ENCODE measurements at places on chromosomes 5 and 9.

GRCh38 chr9:87080512-87081264, 133.4 kb upstream of the GAS1 start:
- no peak for DNase-seq

- DNase-seq: no peak
These were observed 218.0 kb downstream of the MAN2A1 start for GRCh38 chr5:109907731-109908130.

DNA sequence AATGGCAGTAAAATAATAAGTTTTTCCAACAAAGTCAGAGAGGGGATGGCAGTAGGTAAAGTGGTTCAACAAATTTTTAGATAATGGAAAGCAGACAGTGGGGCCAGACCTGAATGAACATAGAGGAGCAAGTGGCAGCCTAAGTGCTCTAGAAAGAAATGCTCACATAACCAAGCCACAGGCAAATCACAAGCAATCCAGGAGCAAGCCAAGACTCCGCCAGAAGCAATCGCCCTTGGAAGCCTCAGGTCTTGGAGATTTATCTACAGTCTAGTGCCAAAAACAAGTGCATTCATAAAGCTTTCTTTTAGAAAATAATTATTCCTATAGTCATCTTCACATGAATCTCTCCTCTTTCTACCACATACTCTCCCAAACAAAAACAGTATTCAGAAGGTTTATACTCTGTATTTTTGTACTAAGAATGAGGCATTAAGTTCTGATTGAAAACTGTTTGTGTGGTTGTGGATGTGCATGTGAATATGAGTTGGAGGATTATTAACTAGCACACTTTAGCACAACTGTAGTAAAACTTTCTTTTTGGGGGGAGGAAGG, 375.5 kb downstream of the CDH9 start:
- DNase-seq: no peak

GRCh38 chr9:79639354-79639753, 67.6 kb downstream of the TLE4 start:
- no peak for DNase-seq

GRCh38 chr5:177529247-177530203, 12.8 kb upstream of the DDX41 start:
- DNase-seq: no peak

DNA sequence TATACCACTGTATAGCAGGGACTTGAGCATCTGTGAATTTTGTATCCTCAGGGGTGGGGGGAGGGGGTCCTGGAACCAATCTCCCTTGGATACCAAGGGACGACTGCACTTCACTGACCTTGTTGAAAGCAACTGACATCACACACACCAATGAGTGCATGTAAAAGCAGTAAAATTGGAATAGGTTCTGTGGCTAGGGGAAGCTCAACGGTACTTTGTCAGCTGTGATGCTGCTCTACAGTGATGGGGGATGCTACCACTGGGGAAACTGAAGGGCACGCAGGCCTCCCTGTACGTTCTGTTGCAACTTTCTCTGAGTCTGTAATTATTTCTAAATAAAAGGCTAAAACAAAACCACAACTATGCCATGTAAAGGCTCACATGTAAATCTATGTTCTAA, 47.0 kb upstream of the RETREG1 start:
- DNase-seq: no peak

DNA sequence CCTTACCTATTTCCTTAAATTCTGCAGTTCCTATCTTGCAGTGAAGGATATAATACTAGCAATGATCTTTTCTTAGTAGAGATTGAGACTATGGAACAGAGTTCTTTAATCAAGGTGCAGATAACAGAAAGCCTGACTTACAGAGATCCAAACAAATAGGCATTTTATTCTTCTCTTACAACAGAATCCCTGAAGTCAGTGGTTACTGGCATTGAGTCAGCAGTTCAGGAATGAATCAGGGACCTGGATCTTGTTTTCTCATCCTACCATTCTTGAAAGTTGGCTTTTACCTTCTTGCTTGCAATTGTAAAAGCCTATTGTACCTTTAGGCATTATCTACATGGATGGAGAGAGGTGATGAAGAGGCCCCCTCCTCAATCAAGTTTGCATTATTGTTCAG, 47.5 kb upstream of the TLE4 start:
- DNase-seq: no peak

GRCh38 chr5:1311439-1312055, 16.7 kb upstream of the TERT start:
- DNase-seq: peak; percentile 51

DNA sequence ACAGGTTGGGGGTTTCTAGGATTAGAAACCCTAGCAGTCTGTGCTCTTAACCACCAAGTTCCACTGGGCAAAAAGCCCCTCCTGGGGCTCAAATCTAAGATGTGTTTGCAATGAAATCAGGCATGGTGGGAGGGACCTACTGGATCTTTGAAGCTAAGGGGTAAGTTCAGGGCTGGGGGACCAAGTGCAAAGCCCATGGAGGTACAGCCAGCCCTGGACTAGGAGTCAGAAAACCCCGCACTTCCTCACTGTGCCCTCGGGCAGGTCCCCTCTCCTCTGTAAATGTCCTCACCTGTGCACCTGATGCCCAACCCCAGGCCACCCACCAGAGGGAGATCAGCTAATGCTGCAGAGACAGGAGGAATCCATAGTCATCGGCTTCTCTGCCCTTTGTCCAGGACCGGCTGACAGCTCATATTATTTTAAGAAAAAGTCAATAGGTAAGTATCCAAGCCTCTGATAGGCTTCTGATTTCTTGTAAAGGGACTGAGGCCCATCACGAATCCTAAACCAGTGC, 138.3 kb downstream of the PAX5 start:
- DNase-seq: no peak

DNA sequence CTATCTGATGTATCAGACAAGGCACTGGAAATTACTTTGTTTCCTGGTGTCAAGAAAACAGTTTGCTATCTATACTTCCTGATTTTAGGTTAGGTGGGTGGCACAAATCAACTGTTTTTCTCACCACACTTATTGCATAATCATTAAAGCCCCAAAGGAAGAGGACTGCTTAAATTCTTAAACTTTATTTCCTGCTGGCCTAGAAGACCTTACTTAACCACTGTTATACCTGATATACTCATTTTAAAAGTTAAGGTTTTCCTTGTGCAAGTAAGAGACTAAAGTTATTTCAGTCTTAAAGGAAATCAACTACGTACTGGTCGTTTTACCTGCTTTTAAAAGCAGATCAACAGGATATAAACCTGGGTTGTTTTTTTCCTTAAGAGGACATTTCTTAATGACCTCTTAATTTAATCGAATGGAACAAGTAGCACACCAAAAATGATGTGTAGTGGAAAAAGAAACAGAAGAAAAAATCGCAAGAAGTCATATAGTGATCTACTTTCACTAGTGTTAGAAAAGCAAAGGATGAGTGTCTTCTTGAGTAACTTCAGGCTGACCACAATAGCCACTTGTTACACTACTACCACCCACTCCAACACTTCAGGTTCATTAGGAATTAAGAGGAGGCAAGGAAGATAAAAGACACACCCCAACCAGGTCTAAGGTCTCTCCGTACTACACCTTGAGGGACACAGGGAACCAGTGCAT, 974 bp downstream of the CLINT1 start:
- DNase-seq: no peak

DNA sequence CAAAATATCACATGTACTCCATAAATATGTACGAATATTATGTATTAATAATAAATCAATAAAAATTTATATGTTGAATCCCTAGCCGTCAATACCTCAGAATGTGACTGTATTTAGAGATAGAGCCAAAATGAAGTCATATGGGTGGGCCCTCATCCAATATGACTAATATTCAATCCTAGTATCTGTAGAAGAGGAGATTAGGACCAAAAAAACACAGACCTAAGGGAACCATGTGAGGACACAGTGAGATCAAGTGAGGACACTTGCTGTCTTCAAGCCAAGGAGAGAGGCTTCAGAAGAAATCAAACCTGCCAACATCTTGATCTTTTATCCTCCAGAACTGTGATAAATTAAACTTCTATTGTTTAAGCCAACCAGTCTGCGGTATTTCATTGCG, 3.7 kb upstream of the AMACR start:
- DNase-seq: no peak

DNA sequence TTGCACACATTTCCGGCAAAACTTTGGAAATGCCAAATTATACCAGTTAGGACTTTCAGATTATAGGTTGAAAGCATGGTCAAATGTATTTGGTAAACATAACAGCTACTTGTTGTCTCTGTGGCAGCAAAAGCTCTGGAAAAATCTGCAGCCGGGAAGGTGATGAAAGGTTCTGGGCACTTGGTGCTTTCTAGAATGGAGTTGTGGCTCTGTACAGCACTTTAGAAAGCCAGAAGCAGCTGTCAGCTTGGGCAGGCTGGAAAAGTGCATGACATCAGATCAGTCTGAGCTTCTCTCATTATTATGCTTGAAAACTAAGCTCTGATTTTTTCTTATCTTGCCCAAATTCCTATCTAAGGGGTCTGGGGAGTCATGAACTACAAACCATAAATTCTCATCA, 118.6 kb upstream of the MAST4 start:
- no peak for DNase-seq

DNA sequence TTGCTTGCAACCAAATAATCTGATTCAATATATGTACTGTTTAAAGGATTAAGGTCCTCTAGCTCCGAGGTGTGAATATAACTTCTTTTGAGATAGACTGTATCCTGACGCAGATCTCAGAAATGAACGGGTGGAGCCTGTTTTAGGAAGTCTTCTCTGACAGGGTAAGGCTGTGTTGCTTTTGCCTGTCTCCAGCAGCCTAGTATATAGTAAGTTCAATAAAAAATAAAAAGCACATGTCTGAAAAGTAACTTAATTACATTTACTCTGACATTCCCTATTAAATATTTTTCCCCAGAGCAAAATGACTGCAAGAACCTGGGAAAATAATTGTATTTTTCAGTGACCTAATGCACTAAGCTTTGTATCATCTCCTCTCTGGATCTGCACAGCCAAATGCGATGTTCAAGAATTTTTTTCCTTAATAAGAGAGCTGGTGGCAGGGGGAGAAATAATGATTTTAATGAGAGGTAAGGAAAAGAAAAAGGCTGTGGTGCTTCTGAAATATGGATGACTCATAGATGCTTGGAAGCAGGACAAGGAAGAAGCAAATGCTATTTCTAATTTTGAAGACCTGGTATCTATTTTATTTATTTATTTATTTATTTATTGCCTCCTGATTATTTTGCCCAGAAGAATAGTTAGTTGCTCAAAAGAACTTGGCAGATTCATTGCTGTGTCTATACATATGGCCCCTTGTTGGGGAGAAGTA, 7.3 kb downstream of the PPP3R2 start:
- DNase-seq: no peak

GRCh38 chr5:181044662-181045305, 4.7 kb downstream of the BTNL9 start:
- peak; percentile 57 for DNase-seq

- no peak for DNase-seq
These were observed 207.6 kb downstream of the HSPA4 start for GRCh38 chr5:133259199-133259997.

- no peak for DNase-seq
These were observed 56.9 kb upstream of the PLPP1 start for GRCh38 chr5:55591686-55592085.

GRCh38 chr9:6923086-6923485, 165.3 kb downstream of the KDM4C start:
- no peak for DNase-seq

- DNase-seq: no peak
These were observed 3.3 kb upstream of the PURA start for GRCh38 chr5:140110646-140110957.

DNA sequence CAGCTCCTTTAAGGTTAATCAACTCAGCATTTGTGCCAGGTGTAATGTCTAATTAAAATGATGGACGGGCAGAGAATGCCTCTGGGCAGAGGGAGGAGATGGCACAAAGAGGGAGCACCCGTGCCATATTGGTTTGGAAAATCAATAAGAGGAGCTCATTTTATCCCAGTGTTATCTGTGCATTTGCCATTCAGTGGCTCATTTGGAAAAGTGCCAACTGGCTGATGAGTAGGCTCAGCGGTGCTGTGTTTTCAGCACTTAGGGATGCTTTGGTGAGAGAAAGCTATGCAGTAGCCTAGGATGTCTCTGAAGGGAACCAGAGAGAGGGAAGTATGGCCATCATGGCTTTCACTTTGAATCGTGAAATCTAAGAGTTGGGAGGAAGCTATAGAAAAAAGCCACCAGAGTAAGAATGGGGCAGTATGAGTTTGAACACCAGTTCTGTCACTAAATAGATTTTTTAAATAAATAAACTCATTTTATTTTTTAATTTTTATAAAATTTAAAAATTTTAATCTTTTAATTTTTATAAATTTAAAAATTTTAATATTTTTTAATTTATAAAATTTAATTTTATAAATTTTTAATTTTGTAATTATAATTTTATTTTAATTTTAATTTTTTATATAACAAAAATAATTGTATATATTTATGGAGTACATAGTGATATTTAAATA, 472.8 kb downstream of the BRINP1 start:
- no peak for DNase-seq

DNA sequence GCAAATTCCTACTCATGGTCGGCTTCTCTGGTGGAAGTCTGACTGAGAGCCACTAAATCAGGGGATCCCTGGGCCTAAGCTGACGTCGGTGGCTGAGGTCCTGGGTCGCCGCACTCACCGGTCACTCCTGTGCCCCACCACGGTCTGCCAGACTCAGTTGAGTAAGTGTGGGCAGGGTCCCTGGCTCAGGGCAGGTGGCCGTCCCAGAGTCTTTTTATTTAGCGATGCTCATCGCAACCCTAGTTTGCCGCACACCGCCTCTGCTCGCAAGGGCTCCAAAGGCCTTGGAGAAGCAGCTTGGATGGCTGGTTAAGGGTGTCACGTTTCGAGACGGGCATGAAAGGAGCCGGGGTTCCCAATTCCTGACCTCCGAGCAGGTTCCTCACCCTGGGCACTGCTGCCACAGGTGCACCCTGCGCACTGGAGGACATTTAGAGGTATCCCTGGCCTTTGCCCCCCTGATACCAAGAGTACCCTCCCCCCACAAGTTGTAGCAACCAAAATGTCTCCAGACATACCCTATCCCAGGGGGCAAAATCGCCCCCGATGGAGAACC, 59.9 kb downstream of the NSUN2 start:
- DNase-seq: peak; percentile 55

GRCh38 chr9:88835038-88835466, 156.2 kb upstream of the S1PR3 start:
- DNase-seq: no peak

GRCh38 chr5:90184764-90185163, 224.8 kb downstream of the CETN3 start:
- DNase-seq: no peak

DNA sequence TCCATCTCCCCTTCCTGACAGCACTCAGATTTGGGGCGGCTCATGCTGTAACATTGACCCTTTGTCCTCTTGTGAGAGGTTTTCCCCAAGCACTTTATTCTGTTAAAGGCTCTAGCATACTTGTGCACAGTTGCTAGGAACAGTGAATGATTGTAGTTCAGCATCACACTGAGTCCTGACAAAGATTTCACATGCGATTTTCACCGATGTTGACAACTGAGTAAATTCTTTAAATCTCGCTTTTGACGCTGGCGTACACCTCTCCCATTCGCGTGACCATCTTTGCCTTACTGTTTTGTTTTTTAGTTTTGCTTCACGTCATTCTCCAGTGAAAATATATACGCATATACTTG, 780 bp downstream of the CDC37L1 start:
- DNase-seq: no peak

GRCh38 chr9:92402826-92403745, 1.3 kb downstream of the OGN start:
- no peak for DNase-seq

Measured in type B pancreatic cell (in vitro differentiated cells).